Stimulated activated naive CD8-positive, alpha-beta T cell treated with anti-CD3 and anti-CD28 coated beads, Interleukin-15, amount 100 ng/mL, for 72 hours (primary cell): ENCODE measurements at places on chromosomes 7 and 10.

- DNase-seq = no peak
Measured at GRCh38 chr7:151423936-151424335, 14.1 kb upstream of the WDR86 start.

- no peak for DNase-seq
Measured at GRCh38 chr10:104250371-104250770, 4.3 kb upstream of the GSTO1 start.

DNA sequence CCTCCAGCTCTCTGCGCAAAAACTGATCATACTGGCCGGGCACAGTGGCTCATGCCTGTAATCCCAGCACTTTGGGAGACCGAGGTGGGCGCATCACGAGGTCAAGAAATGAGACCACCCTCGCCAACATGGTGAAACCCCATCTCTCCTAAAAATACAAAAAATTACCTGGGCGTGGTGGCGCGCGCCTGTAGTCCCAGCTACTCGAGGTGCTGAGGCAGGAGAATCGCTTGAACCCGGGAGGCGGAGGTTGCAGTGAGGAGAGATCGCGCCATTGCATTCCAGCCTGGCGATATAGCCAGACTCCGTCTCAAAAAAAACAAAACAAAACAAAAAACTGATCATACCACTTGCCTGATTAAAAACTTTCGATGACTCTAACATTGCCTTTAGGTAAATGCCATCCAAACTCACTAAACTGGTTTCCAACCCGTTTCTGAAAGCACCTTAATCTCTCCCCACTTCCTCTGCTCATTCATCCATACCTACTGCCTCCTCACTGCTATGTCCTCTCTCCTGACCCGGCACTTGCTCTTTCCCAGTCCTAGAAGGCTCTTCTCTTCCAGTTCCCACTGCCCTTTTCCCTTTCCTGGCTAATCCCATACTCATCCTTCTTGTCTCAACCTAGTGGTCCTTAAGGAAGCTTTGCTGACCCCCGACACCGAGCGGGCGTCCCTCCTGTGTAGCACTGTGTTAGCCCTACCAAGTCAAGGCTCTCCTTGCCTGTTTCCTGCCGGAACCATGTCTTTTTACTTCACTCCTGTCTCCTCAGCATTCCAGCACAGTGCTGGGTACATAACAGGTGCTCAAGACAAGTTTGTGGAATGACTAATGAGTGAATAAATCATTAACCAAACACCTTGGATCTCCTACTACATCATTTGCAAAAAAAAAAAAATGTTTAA, 686 bp upstream of the MIOS start:
- DNase-seq = no peak

- DNase-seq = no peak
Measured at GRCh38 chr10:58399410-58399809, 14.2 kb downstream of the TFAM start.

- no peak for DNase-seq
Measured at GRCh38 chr7:33339074-33339790, 209.9 kb downstream of the BBS9 start.

GRCh38 chr10:69929575-69929974, 123.1 kb upstream of the MACROH2A2 start:
- DNase-seq = no peak
